ENCODE measurements at places on chromosomes 4 and X.

GRCh38 chr4:139619644-139620043, 46.0 kb upstream of the MGST2 start:
- DNase-seq: no peak

DNA sequence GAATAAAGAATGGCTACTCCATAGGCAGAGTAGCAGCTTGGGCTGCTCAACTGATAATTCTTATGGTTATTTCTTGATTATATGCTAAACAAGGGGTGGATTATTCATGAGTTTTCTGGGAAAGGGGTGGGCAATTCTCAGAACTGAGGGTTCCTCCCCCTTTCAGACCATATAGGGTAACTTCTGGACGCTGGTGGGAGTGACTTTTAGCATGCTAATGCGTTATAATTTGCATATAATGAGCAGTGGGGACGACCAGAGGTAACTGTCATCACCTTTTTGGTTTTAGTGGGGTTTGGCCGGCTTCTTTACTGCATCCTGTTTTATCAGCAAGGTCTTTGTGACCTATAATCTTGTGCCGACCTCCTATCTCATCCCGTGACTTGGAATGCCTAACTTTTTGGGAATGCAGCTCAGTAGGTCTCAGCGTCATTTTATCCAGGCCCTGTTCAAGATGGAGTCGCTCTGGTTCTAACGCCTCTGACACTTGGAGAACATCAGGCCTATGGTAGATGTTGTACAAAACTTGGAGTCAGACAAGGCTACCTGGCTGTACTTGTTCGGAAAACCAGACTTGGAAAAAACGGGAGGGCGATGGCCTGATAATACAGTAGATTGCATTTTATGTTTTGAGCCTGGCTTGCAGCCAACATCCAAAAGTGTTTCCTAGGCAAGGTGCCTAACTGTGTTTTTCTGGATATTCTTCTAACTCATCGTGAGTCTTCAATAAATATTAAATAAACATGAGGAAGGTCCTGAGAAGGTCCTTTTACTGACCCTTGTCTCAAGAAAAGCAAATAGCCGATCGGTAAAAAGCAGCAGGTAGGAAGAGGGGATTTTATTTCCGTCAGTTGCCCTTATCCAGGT, 1.8 kb upstream of the TMEM164 start:
- no peak for DNase-seq

GRCh38 chrX:39324233-39324930, 523.1 kb downstream of the MID1IP1 start:
- DNase-seq: no peak

GRCh38 chr4:122816476-122816875, 10.2 kb upstream of the FGF2 start:
- DNase-seq: no peak

GRCh38 chr4:169399976-169400767, 129.4 kb upstream of the SH3RF1 start:
- DNase-seq: no peak

- no peak for DNase-seq
Observed at GRCh38 chrX:69555481-69556041, 51.4 kb downstream of the NALF2 start.

- no peak for DNase-seq
Observed at GRCh38 chr4:176380352-176381157, 60.8 kb downstream of the SPCS3 start.

DNA sequence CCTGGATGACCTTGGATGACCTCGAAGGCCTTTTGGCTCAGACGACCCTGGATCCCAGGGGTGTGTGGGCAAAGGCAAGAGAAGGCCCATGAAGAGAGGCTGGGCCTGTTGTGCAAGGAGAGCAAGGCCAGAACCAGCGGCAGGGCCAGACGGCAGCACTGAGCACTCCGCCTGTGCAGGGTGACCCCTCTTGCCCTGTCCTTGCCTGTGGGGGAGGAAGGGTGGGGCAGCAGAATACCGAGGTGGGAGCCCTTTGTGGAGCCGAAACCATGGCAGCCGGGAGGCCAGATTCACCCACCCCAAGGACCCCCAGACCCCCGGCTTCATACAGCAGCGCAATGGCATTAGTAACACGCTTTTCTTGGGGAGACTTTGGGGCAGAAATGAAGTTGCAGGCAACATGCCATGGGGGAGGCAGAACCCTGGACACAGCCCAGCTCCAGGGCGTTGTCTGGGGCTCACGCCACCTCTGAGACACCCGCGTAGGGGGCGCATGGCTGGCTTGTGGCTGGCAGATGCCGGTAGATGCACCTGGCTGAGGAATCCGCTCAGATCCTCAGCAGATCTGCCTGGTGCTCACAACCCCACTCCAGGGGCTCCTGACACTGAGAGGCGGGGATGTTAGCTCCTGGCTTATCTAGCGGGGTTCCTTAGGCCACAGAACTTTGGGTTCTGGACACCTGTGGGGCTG, 114.5 kb downstream of the FAM53A start:
- DNase-seq: no peak

GRCh38 chr4:48467442-48467841, 15.7 kb upstream of the SLC10A4 start:
- no peak for DNase-seq

DNA sequence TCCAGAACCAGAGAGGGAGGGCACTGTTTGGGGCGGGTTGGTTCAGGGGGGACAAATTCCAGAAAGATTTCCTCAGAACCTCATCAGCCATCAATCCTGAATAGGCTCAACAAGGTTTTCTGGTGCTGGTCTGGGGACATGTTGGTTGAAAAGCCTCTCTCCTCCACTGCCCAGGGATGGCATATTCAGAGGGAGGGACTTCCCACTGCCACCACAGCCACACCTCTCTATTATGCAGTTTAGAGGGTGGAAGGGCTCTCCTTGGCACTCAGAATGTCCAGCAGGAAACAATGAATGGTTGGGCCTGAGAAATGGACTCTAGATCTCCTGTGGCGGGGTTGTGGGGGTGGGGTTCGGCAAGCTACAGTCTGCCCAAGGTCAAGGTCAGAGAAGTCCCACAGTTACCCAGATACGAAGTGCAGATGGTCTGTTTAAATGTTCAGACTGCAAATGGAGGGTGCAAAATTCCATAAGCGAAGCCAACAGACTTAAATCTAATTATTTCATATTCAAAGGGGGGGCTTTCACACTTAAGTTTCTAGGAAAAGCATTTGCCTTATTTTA, 70.7 kb downstream of the LEF1 start:
- DNase-seq: no peak

GRCh38 chrX:20270562-20270890, 3.8 kb upstream of the RPS6KA3 start:
- DNase-seq: no peak

GRCh38 chr4:41339812-41340809, 83.4 kb downstream of the UCHL1 start:
- no peak for DNase-seq

DNA sequence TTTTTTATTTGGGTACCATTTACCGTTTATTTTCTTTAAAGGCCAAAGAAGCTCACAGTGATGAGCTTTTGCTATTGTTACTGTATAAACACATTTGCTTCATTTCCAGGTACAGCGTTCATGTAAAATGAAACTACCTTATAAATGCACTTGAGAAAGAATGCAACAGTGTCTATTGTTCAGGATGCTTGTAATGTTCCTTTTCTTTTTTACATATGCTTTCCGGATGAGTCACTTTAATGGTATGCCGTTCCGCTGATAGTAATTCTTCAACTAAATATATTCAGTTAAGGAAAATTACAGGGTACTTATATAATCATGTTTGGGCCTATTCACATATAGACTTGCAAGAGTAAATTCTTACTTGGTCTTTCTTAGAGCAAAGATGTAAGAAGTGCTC, 354.9 kb downstream of the RPA4 start:
- DNase-seq: no peak

DNA sequence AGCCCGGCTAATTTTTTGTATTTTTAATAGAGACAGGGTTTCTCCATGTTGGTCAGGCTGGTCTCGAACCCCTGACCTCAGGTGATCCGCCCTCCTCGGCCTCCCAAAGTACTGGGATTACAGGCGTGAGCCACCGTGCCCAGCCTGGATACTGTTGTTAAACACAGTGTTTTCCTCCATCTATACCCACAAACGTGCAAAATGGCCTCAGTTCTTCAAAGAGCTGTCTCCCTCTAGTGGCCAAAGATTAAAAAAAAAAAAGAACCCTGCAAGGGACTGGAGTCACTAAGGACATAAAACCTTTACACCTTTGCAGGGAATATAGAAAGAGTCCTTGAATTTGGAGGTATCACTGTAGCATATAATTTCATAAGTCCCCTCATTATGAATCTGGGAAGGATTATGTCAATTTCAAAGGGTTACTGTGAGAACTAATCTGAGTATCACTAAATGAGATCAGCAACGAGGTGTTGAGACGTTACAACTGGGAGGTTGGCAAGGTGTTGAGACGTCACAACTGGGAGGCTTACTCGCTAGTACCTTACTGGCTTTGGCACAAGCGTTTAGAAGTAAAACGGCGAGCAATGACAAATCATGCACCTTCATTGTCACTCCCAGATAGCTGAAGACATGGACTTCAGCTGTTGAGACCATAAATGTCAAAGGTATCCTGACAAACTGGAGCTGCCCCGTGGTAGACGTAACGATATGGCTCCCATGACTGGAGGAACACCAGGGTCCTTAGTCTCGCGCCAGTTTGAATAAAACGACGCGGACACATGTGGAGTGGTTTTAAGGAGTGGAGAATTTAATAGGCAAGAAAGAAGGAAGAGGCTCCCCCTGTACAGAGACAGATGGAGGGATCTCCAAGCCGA, 33.4 kb upstream of the ENPP6 start:
- DNase-seq: peak; percentile 65

DNA sequence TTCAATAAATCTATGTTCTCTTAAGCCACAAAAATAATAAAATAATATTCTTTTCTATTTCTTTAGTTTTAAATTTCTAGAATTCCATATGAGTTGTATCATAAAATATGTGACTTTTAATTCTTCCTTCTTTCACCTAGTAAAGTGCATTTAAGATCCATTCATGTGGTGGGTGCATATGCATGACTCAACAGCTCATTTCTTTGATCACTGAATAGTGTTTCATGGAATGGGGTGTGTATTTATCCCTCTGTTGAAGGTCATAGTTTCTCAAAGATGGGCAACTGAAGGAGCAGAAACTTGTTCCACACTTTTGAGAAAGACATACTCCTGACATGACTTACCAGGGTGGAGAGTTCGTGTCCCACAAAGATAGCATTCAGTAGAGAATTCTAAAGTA, 1230.3 kb upstream of the AGA start:
- no peak for DNase-seq

DNA sequence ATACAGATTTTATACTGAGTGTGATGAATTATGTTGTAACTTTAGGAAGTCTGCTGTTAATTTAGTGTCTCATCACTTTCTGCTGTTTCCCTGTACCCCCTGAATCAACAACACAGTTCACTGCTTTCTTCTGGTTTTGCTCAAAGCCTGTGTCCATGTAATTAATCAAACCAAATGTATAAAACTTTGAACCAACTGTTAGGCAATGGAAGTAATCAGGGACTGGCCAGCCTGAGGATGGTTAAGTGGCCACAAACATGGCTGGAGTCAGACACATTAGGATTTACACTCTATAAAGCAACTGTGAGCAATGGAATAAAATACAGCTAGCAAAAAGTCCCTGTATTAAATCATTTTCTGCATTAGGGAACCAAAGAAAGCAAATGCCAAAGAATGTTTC, 42.6 kb downstream of the CXCL1 start:
- DNase-seq: no peak

DNA sequence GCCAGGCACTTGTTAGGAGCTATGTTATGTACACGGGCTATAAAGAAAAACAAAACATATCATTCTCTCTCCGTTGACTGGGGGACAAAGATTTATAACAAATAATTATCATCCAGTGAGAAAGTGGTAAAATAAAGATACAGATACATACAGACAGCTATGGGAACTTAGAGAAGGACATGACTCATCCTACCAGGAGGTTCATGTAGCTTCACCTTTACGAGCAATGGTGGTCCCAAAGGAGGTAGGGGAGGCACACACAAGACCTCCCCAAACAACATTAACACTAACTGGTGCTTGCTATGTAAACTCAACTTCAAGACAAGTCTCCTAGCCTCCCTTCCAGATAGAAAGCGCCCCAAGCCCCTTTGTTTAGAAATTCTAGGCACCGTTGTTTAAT, 8.9 kb downstream of the AMBN start:
- DNase-seq: no peak

DNA sequence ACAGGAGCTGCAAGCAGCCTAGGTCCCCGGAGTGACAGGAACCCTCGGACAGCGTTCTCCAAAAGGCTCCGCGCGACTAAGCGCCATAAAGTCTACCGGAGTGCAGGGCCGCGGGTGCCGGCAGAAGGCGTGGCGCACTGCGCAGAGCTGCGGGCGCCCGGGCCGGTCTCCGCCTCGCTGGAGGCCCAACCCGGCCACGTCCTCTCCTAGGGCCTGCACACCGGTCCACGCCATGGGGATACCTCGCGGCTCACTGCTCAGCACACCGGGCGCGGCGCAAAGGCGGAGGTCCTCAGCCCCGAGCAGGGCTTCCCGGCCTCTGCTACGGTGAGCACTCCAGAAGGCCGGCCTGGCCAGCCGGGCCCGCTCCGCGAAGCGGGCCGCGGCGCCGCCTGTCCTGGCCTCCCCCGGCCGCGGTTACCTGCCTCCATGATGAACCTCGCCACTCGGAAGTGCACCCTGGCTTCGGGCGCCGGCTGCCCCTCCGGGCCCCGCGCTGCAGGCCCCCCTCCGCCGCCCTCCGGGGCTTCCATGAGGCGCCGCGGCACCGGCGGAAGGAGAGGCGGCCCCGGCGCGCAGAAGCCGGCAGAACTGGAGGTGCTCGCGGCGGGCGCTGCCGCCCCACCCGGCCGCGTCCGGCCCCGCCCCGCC, at the start of gene CCNQ:
TSS of gene CCNQ (minus strand) at position 599 of the 651 bp plus-strand sequence. CDS start at position 533, 66 bp downstream.
- DNase-seq: peak; percentile 20

GRCh38 chrX:2282490-2283090, 218.2 kb downstream of the DHRSX start:
- no peak for DNase-seq

GRCh38 chr4:61224573-61224972, 24.4 kb downstream of the ADGRL3 start:
- no peak for DNase-seq

- no peak for DNase-seq
Observed at GRCh38 chrX:38654302-38654701, 93.0 kb downstream of the TSPAN7 start.

DNA sequence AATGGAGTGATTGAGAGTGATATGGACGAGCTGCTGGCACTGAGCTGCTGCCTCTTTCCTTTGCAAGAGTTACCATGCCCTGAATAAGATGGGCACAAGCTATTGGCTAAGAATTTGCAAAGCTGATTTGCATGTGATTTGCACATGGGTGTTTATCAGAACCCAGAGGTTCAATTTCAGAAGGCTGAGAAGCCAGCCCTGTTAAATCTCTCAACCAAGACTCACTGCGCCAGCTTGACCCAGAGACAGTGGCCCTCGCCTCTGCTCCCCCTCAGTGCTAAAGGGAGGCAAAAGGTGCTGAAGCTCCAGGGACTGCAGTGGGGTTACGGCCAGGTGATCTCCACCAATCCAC, 701 bp downstream of the ARHGAP4 start:
- DNase-seq: peak; percentile 42

GRCh38 chr4:134691915-134692314, 490.3 kb upstream of the PABPC4L start:
- no peak for DNase-seq

- no peak for DNase-seq
Observed at GRCh38 chrX:17475449-17476217, 100.6 kb downstream of the NHS start.
